ENCODE measurements at places on chromosomes 3 and 15. TPM values are rescaled to one million over a fixed set of nuclear protein-coding genes. Genes with fewer than 3 reads are reported as not detected.

Gene OXSR1
- 66.8 TPM for total RNA-seq

GRCh38 chr15:70240082-70240481, 142.4 kb upstream of the TLE3 start:
- DNase-seq, result no peak

- no peak for DNase-seq
Measured at GRCh38 chr3:59769127-59769750, 719.4 kb upstream of the CFAP20DC start.

Gene TMC3
- total RNA-seq, result not detected

Data from natural killer cell treated with Interleukin-12 subunit alpha and Interleukin-12 subunit beta and Interleukin-15 and Interleukin-18, amount 100 ng/mL, for 72 hours (primary cell).